ENCODE measurements at places on chromosomes 16 and 17.

DNA sequence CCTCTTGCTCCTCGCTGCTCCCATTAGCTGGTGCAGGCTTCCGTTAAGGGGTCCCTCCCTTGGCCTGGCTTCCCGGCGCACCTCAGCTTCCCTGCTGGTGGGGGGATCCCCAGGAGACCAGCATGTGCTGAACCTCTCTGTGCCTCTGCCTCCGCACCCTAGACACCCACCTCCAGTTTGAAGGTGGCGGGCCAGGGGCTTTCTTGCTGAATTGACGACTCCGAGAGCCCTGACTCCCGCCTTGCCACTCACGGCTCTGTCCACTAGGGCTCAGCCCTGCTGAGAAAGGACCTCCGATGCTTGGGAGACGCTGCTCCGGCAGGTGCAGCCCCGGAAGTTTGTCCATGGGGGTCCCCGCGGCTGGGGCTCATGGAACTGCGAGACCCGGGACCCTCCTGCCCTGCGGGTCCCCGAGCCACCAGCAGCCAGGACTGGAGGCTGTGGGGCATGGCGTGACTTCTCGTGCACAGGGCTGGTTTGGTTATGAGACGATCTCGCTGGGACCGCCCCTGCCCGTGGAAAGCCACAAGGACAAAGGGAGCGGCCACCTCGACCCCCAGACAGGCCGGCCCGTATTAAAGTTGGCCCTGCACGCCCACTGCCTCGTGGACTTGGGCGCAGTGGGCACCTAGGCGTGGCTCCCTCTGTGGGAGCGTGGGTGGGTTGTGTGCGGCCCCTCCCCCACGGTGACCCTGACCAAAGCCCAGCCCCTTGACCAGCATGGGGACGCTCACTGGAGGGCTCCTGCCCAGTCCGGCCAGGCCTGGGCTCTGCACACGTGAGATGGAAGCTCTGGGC lies 8.1 kb downstream of the CHMP6 start:
- no peak for DNase-seq

DNA sequence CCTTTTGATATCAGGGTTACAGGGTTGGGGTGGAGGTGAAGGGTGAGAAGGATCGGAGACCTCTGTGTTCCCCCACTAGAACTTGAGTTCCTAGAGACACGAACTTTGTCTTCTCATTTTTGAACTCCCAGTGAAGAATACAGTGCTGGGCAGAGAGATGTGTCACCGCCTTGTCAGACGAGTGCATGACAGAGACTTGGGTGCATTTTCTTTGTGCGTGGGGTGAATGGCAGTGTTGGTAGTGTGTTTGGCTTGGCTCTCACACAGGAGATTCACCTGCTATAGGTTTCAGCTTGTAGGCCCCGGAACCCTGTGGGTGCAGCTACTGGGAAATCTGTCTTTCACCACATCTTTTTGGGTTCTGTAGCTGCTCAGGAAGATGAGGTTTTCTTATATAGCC lies 40.0 kb upstream of the CCR7 start:
- DNase-seq = no peak

DNA sequence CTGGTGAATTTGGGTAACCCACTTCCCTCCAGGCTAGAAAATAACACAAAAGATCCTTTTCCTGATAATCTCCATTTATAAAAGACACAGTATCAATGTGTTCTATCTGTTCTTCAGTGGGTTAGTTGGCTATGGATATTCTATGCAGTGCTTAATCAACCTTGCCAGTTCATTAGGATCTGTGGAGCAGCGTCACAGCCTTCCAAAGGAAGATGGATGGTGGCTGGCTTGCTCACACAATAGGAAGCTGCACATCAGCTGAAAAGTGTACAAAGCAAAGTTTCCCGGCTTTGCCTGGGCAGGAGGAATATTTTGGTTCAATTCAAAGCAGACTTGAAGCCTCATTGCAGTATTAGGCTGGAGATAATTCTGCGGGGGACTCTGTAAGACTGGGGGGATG lies 70.3 kb upstream of the CA10 start:
- DNase-seq = no peak

- no peak for DNase-seq
Measured at GRCh38 chr16:1565083-1565805, 31.8 kb downstream of the TMEM204 start.

GRCh38 chr17:67386965-67387551 lies 10.0 kb downstream of the PITPNC1 start:
- DNase-seq = peak; percentile 48

- DNase-seq = no peak
Measured at GRCh38 chr17:48537316-48537715, 6.5 kb upstream of the HOXB1 start.

- no peak for DNase-seq
Measured at GRCh38 chr16:1332618-1333148, 762 bp upstream of the BAIAP3 start.

Measured in Ammon's horn (tissue), 1 donor.